Mucosa of descending colon (tissue), 3 donors: ENCODE measurements at places on chromosomes 7 and 10. TPM values are rescaled to one million over a fixed set of nuclear protein-coding genes. Genes with fewer than 3 reads are reported as not detected.
A peak's percentile ranks its signal among the peaks of the same experiment; 100 is the strongest.

GRCh38 chr7:96667026-96667425 lies 42.6 kb downstream of the SEM1 start:
- no peak for DNase-seq

DNA sequence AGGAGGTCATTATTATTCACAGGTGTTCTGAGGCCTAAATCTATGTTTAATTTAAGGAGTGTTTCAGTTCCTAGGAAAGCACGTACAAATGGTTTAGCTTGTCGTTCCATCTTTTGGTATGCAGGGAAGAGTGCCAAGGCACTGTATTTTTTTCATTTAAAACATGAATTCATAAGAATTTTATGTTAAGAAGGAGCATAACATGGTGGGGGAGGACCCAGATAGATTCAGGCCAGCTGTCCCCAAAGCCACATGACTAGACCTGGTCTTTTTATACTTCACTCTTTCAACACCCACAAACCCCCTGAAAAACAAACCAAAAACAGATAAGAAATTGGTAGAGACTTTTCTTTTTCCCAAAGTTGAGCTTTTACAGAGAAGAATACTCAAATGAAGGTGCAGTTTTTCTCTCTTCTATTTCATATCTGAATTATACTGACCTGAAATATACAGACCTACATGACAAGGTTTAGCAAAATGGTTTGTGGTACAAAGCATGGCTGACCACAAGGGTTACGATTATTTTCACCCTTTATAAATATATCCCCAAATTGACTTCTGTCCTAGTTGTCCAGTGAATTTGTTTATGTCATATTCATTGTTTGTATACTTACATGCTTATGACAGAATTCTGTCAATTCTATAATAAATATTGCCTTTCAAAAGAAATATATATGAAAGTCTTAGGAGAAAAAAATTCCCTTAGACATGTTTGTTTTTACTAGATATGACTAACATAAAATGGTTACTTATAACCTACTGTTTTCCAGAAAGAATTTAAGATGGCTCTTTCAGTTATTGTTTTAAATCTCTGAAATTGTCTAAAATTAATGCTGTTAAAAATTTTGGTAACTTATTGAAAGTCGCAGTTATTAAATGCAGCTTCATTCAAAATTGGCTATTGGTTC lies 71.3 kb downstream of the AP3M1 start:
- no peak for DNase-seq

DNA sequence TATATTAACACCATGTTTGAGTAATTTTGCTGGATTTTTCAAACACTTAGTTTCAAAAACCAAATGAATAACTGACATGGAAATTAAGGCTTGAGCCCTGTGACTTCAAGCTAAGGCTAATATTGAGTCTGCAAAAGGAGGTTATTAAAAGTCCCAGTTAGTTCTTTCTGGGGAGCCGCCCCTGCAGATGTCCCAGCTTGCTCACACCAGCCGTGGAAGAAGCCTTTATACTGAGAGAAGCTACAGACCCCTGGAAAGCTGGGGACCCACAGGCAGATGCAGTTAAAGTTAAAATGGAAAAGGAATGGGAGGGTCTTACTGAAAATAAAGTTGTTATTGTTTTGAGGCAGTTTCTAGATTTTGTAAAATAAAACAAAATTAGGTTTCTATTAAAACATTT lies 18.5 kb upstream of the ZNF680 start:
- DNase-seq = no peak

GRCh38 chr10:66637273-66638036 lies 288.4 kb upstream of the LRRTM3 start:
- peak; percentile 1 for DNase-seq

DNA sequence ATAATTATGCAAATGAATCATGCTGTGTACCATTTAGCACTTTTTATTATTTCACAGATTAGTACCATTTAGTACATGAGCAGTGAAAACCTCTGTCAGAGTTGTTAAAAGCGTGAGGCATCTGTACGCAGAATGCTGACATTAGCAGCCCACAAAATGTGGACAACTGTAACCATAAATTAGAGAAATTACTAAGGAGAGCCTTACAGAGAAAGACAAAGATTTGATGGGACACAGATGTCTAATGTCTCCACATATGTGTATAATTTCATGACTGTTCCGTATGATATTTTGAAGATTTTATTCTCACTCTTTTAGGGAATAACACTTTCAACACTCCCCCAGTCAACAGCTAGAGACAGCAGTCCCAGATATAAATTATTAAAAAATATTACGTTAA lies 414.0 kb upstream of the ANKRD30A start:
- no peak for DNase-seq

DNA sequence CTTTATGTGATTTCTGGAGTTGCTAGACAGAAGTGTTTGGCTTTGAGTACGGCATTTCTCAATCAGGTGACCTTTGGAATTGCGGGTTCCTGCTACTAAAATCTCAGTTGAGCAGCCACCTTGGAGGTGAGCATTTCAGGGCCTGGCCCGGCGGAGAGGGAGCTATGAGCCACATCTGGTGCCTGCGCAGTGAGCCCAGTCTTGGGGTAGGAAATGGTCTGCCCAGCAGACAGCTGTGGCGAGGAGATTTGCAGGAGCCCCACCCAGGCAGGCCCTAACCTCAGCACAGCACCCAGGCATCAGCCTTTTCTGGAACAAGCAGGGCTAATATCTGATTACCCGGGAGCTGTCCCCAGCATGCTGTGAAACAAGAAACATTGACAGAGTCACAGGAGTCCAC lies 547.9 kb upstream of the FOXK1 start:
- no peak for DNase-seq

GRCh38 chr7:4774658-4775249 lies 669 bp upstream of the AP5Z1 start:
- peak; percentile 62 for DNase-seq

DNA sequence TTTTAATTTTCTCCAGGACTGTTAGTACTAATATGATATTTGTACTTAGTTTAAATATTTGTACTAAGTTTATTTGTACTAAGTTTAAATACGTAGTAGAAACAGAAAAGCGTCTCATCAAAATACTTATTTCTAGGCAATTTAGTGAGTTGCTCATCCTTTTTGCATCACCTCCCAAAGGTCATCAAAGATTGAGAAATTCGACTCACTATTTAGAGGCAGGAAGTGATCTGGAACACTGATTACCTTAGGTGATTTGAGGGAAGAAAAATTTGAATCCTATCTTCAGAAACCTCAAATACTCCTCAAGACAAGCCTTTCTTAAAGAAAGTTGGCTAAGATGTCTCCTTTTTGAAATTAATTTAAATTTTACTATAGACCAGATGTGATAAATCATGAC lies 14.5 kb downstream of the WNT16 start:
- DNase-seq = no peak

DNA sequence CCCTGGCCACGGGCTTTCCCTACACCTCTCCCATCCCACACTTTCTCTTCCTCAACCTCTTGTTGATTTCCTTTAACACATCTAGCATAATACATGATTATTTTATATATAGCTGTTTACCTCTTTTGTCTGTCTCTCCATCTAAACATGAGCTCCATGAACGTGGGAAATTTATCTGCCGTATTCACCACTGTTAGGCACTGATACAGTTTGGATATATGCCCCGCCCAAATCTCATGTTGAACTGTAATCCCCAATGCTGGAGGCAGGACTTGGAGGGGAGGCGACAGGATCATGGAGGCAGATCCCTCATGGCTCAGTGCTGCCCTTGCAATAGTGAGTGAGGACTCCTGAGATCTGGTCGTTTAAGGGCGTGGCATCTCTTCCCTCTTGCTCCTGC lies 5.7 kb downstream of the CYTH3 start:
- DNase-seq = no peak

DNA sequence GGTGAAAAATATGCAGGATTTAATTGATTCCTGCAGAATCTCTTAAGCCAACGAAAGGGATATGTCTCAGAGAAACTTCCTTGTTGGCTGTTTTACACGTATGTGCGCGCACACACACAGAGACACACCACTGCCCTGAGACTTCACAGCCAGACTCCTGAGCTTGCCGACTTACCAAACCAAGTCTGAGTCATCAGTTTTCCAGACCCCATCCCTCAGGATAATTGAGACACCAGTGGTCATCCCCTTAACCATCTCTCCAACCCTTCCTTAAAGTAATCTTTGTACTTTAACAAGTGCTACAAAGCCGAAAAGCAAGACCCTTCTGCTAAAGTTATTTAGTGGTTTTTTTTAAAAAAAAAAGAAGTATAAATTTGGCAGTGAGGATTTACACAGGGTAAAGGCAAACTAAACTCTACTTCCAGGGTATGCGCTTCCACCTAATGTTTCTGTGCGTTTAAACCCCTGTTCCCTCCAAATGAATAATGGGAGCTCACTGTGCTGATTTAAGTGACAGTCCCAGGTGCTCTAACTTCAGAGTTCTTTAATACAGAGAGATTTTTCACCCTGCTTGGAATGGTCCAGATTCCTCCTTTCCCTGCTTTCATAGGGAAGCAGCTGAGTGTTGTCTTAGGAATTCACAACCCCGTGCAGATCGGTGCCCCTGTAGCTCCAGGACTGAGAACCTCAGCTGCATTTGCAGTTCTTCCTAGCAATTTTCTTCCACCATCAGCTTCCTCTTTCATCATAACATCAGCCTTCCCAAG lies 198.5 kb downstream of the INHBA start:
- DNase-seq = no peak

GRCh38 chr7:117076426-117076943 lies 123.2 kb downstream of the ST7 start:
- no peak for DNase-seq

DNA sequence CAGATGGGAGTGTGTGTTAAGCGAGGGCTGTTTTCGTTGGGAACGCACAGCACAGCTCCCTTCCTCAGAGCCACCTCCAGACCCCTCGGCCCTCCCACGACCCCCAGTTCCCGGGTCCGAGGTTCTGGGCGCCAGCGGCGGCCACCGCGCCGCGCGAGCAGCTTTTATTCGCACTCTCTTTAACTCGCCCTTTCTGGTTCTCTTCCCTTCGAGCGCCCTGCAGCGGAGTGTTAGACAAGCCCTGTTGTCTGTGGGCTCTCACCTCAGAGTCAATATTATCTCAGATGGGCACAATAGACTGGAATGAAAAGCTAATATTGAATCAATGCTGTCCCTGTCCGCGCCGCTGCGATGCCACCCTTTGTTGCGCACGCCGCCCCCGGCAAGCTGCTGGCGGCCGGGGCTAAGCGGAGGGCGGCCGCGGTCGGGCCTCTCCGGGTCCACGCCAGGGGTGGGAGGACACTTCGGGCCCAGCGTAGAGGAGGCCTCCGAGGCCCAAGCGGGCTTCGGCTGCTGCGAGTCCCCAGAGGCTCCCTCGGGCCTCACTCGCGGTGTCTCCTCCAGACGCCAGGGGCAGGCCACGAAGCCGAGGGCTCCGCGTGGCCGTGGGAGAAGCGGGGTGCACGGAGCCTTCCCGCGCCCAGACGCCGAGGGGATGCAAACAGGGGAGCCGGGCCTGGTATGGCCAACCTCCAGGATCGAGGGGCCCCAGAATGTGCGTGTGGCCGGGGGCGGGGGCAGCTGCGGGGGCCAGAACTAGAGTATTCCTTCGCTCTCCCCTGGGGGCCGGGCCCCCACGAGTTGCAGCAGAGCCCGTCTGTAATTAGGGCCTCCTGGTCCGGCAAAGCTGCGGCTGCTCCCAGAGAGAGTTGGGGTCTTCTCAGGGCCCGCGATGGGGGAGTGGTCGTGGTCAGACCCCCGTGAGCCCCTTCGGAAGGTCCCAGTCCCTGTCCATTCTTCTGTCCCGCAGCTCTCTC lies 7.9 kb upstream of the EMX2 start:
- DNase-seq = no peak

DNA sequence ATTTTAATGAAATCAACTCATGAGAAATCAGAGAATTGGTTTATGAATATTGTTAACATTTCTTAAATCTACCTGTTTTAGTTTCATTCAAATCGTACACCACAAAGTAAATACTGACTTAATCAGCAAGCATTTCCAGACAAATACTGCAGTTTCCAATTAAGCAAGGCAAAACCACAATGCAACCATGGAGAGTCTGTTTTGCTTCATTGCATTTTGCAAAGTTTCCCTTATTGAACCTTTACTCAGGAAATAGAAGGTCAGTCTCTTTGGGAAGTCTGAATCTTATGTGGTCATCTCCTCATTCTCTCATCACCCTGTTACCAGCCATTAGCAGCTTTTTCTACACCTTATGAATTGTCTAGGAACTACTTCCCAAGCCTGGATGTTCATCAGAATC lies 400.5 kb downstream of the IPMK start:
- no peak for DNase-seq

GRCh38 chr7:152847386-152847908 lies 87.9 kb downstream of the ACTR3B start:
- no peak for DNase-seq

- DNase-seq = no peak
These were observed 96.6 kb downstream of the ANKRD30A start for GRCh38 chr10:37222046-37222445.

GRCh38 chr7:140674899-140675701 lies 2.4 kb downstream of the ADCK2 start:
- DNase-seq = peak; percentile 18

- DNase-seq = no peak
These were observed 6.0 kb upstream of the CYP26A1 start for GRCh38 chr10:93067443-93068365.

DNA sequence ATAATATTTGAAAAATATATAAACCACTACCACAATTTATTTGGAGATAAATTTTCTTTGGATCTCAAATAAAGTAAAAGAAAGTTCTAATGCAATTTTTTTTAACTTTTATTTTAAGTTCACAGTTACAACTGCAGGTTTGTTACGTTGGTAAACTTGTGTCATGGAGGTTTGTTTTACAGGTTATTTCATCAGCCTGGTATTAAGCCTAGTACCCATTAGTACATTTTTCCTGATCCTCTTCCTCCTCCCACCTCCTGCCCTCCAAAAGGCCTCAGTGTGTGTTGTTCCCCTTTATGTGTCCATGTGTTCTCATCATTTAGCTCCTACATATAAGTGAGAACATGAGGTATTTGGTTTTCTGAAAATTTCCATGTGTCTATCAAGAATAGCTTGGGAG lies 54.5 kb downstream of the CAV1 start:
- no peak for DNase-seq

DNA sequence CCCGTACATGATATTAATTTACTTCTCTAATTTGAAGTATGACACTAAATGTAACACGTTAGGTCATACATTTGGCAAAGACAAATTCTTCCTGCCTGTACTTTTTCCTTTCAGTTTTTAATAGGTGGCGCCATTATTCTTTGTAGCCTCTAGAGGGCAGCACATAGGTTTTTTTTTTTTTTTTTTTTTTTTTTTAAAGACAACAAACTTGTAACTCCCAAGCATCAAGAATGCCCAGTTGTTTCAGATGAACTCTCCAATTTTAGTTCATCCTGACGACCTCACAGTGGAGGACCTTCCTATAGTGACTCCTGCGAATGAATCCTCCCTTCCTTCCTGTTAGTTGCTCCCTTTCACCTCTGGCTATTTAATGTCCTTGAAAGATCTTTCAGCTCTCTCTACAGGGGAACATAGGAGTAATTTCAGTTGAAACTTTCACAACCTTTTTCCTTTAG lies 139.3 kb upstream of the HDAC9 start:
- no peak for DNase-seq

GRCh38 chr7:103632972-103633371 lies 187.0 kb upstream of the SLC26A5 start:
- DNase-seq = no peak

VWC2 gene
- 0.17 TPM for total RNA-seq

CPXM2 gene
- total RNA-seq = 7.7 TPM

SFR1 gene
- total RNA-seq = 5.8 TPM

GDI2 gene
- 211 TPM for total RNA-seq

CUTC gene
- 11.4 TPM for total RNA-seq

SHH gene
- 2.4 TPM for total RNA-seq

HACD1 gene
- 33.8 TPM for total RNA-seq

MDH2 gene
- total RNA-seq = 170 TPM

TMEM139 gene
- 16.2 TPM for total RNA-seq

C7orf57 gene
- total RNA-seq = not detected

PPP1R9A gene
- total RNA-seq = 30.8 TPM
